Kidney glomerular epithelial cell (primary cell): ENCODE measurements at places on chromosomes 6 and 20.

DNA sequence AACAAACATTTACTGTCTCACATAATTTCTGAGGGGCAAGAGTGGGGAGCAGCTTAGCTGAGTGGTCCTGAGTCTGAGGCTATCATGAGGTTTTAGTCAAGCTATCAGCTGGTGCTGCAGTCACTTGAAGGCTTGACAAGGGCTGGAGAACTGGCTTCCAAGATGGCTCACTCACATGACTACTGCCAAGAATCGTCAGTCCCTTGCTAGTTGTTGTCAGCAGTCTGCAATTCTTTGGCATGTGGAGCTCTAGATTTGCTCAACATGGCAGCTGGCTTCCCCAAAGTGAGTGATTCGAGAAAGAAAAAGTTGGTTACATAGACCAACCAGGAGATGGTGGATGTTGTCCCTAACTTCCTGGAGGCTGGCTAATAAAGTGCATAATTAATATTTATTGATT lies 2.8 kb upstream of the LRRC1 start:
- DNase-seq: no peak

DNA sequence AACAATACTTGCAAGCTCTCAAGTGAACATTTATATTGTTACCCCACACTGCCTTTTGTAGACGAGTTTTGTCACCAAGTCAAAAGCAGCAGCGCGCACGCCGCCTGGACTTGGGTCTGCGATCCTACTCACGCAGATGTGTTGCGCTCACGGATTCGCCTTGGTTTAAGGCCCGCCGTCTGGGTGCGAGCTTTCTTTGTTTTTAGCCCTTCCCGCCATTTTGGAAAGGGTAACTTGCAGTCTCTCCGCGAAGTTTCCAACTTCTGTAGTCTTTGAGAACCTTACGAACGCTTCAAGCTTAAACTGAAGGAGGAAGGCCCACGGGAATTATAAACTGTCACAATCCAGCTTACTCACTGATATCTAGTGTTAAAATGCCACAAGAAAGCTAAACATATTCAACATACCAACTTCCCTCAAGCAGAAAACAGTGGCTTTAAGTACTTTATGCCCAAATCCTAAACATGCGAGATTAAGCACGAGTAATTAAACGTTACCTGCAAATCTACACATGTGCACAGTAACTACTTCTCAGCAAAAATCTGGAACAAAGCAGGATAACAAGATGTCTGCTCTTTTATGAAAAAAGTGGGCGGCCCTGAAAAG lies 80.4 kb upstream of the BTN3A2 start:
- DNase-seq: peak; percentile 32

DNA sequence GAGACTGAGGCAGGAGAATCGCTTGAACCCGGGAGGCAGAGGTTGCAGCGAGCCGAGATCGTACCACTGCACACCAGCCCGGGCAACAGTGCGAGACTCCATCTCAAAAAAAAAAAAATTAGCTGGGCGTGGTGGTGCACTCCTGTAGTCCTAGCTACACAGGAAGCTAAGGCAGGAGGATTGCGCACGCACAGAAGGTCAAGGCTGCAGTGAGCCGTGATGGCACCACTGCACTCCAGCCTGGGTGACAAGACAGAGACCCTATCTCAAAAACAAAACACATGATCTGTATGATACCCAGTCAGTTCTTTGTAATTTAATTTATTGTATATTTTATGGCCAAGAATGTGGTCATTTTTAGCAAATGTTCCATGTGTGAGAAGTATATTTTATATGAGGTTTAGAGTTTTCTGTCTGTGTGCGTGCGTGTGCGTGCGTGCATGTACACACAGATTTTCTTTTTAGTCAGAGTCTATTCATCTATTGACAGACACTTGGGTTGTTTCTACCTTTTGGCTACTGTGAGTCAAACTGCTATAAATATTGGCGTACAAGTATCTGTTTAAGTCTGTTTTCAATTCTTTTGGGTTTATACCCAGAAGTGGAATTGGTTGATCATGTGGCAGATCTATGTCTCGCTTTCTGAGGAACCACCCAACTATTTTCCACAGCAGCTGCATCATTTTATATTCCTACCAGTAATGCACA lies 22.2 kb upstream of the MYL9 start:
- DNase-seq: no peak

DNA sequence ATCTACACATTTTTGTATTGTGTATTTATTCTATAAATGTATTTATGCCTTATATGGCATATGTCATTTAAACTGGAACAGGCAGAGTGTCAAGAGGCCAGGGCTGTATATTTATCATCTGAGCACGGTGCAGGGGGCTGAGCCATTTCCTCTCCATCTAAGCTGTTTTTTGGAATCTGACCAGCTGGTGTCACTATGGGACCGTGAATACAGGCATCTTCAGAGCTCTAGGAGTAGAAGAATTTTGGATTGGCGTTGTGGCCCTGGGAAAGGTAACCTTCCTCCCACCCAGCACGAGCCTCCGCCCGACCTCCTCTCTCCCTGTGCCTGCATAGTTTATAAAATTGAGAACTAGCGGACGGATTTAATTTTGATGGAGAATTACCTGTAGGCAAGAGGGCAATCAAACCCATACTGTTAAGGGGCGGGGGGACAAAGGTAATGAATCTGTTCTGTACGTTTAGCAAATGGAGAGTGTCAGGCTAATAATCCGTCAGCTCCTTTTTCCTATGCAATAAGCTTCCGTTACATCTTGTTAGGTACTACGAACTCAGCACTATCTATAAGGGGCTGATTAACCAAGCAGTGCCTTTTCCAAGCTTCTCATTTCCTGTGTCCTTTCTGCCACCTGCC lies 29.0 kb upstream of the EEF1E1 start:
- DNase-seq: peak; percentile 74

DNA sequence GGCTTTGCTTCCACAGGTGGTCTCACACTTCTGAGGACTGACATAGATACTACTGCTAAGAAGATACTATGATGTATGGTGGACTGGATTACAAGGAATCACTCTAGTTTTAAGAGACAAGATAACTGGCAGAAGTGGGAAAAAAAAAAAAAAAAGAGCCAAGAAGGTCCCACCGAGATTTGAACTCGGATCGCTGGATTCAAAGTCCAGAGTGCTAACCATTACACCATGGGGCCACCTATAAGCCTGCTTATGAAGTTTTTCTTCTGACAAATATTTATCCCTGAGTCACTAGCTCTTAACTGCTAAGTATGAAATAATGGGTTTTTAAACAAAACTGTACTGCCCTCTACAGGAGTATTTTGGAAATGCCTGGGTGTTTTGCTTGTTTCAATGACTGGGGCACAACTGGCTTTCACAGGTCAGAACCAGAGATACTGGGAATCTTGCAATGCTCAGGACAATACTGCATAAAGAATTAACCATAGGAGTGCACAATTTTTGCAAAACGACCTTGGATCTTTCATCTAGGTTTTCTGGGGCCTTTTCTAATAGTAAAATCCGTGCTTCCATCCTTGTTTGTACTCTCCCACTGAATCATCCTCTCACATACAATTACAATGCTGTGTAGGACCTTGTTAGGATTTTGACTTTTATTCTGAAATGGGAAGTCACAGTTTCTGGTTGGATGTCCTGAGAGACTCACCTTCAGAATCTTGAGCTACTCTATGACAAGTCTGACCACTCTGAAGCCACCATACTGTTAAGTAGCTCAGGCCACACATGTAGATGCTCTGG lies 116.3 kb downstream of the OR2B2 start:
- DNase-seq: peak; percentile 84

- no peak for DNase-seq
These were observed 126.5 kb upstream of the CDYL start for GRCh38 chr6:4649728-4650127.
